Suprapubic skin (tissue), 4 donors: ENCODE measurements at places on chromosomes 7 and 10.

DNA sequence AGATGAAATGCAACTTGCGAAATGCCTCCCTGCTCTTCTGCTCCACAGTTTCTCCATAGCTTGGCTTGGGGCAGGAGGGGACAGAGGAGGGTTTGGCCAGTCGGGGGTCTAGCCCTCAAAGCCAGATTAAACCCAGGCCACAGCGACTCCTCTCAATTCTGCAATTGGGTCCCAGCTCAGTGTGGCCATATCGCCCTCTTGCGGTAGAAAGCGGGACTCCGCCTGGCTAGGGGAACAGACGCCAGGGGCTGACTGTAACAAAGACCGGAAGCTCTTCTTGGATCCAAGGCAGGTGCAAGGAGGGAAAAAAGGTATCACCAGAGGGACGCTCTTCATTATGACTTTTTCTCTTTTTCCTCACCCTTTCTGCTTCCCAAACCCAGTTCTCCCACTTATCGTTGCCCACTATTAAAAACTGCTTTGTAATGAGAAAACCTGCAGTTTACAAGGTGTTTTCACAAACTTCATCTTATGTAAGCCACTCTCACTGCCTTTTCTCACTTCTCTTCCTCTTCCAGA lies 36.6 kb upstream of the TNPO3 start:
- H3K27me3 ChIP-seq: no peaks in the 10 kb centered on the region
- no peak overlapping the region for H3K27ac ChIP-seq
- peak; percentile 85 for DNase-seq
- peaks cover 4% of the 10 kb centered on the region for H3K4me1 ChIP-seq
- no peak overlapping the region for H3K4me3 ChIP-seq
- H3K36me3 ChIP-seq: no peaks in the 10 kb centered on the region

GRCh38 chr7:94452239-94452638 lies 57.4 kb upstream of the CASD1 start:
- H3K27ac ChIP-seq: no peak overlapping the region
- H3K4me1 ChIP-seq: no peaks in the 10 kb centered on the region
- H3K27me3 ChIP-seq: no peaks in the 10 kb centered on the region
- H3K4me3 ChIP-seq: no peak overlapping the region

- H3K27me3 ChIP-seq: no peaks in the 10 kb centered on the region
- H3K36me3 ChIP-seq: no peaks in the 10 kb centered on the region
- no peak overlapping the region for H3K27ac ChIP-seq
- H3K4me3 ChIP-seq: no peak overlapping the region
- H3K4me1 ChIP-seq: no peaks in the 10 kb centered on the region
Observed at GRCh38 chr7:41574377-41574776, 128.5 kb downstream of the INHBA start.

GRCh38 chr7:31744294-31744874 lies 57.4 kb downstream of the PPP1R17 start:
- DNase-seq: no peak
- H3K4me3 ChIP-seq: no peak overlapping the region
- no peaks in the 10 kb centered on the region for H3K36me3 ChIP-seq
- H3K4me1 ChIP-seq: no peaks in the 10 kb centered on the region
